Astrocyte of the hippocampus (primary cell): ENCODE measurements at places on chromosomes 5 and 9.

- no peak for DNase-seq
Observed at GRCh38 chr5:93887678-93888077, 146.3 kb upstream of the POU5F2 start.

- DNase-seq: peak; percentile 91
Observed at GRCh38 chr9:114405294-114406034, 17.7 kb upstream of the AKNA start.

DNA sequence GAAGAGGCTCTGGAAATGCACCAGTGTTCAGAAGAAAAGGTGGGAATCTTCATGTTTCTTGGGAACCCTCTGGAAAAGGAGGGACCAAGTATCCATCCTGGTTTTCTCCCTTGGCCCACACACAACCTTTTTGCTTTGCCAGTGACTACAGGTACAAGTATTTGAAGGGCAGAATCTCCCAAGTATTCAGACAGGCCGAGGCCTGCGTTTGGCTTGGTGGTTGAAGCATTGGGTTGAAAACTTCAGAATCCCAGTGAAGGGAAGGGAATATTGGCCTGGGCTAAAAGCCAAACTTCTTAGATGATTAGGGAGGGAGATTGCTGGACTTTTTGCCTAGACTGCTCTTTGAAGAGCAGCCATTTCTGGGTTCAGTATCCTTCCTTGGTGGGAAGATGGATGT lies 71.9 kb downstream of the UBAP1 start:
- no peak for DNase-seq

DNA sequence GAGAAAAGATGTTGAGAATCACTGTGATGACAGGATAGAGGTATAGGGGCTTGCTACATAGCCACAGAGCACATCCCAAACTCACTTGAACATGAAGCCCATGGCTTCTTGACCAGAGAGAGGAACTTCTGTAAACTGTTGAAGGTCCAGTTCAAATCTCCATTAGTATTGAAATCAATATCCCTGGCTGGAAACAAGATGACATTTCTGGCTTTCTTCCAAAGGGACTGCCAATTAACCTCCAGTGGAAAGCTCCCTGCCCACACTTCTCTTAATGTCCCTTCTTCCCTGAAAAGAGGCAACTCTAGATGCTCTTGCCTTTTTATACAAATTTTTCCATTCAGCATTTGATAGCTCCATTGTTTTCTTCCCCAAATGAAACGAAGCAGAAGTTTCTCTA lies 612.1 kb downstream of the EBF1 start:
- DNase-seq: no peak

GRCh38 chr9:133071484-133072150 lies 9.8 kb downstream of the CEL start:
- DNase-seq: no peak

DNA sequence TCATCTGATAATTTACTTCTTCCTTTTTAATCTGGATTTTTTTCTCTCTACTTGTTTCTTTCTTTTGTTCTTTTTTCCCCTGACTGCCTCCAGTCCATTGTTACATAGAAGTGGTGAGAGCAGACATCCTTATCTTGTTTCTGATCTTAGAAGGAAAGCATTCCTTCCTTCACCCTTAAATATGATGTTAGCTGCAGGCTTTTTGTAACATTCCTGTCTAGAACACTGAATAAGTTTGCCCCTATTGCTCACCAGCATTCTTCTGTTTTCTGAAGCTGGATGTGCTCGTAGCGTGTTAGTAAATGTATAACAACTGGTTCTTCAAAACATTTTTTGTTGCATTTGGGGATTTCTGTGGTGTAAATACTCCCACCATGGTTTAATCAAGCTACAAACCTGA lies 136.7 kb upstream of the NFIL3 start:
- peak; percentile 54 for DNase-seq

DNA sequence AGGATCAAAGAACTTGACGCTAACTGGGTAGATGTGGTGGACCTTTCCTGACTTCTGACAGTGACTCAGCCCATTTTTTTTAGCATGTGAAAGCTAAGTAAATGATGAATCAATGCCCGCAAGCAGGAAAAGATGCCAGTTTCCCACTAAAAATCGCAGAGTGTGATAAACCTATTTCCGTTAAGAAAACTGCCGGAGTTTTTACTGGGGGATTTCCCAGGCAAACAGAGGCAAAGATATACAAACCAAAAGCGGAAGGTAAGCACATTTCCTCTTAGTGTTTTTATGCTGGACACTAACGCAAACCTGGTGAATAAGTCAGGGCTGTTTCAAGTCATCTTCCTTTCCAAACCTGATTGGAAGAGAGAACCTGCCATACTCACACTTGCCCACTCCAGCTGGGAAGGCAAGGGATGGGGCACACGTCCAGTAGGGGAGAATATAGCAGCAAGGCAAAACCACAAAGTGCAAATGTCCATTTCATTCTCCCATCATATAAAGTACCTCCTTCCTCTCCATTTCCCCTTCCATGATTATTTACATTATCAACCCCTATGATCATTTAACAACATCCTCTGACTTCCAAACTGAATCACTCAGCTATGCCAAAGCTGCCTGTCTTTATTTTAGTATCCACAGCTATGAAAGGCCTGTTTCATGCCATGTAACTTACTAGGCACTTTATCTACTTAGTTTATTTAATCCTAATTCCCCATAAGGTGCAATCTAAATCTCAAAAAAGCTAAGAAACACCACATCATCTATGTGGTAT lies 349.7 kb upstream of the RFX3 start:
- DNase-seq: peak; percentile 91

- DNase-seq: no peak
Observed at GRCh38 chr9:127878652-127879390, 1.3 kb upstream of the AK1 start.

DNA sequence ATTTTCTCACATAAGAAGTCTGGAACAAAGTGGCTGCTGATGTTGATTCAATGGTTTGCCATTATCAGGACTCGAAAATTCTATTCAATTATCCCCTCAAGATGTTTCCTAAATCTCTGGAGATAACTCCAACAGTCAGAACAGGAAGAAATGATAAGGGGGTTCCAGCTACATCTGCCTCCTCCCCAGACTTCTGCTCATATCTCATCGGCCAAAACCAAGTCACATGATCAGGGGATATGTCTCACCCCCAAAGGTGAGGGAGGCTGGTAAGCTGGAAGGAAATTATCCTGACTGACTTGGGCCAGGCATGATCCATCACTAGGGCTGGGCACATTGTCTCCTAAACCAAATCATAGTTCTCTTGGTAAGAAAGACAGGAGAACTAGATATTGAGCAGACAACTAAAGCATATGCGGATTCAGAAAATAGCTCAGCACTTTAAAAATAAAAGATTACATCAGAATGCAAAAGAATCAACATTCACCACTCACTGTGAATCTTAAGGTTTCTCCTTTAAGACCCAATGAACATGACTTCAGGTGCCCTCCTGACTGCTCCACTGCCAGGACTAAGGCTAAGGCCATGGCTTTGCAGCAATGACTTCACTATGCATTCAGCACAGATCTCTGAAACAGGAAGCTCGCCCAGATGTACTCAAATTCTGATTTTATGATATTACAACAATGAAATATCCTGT lies 306.3 kb downstream of the ENC1 start:
- DNase-seq: no peak

DNA sequence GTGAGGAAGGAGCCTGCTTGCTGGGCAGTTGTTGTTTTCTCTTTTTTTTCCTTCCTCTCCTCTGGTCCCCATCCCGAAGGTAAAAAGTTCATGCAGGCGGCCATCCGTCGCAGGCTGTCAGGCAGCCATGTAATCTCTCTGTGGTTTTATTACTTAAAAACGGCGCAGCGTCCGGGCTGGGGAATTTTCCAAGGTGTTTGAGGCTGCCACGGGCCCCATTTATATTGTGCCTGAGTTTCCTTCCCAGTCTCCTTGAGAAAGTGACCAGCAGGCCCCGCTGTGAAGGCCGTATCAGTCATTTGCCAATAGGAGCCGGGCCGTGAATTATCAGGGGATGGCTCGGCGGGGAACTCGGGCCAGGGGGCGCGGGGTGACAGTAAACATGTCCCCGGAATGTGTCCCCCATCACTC lies 289.7 kb downstream of the PBX3 start:
- no peak for DNase-seq

- no peak for DNase-seq
Observed at GRCh38 chr9:87685441-87685840, 40.5 kb upstream of the CTSL start.

DNA sequence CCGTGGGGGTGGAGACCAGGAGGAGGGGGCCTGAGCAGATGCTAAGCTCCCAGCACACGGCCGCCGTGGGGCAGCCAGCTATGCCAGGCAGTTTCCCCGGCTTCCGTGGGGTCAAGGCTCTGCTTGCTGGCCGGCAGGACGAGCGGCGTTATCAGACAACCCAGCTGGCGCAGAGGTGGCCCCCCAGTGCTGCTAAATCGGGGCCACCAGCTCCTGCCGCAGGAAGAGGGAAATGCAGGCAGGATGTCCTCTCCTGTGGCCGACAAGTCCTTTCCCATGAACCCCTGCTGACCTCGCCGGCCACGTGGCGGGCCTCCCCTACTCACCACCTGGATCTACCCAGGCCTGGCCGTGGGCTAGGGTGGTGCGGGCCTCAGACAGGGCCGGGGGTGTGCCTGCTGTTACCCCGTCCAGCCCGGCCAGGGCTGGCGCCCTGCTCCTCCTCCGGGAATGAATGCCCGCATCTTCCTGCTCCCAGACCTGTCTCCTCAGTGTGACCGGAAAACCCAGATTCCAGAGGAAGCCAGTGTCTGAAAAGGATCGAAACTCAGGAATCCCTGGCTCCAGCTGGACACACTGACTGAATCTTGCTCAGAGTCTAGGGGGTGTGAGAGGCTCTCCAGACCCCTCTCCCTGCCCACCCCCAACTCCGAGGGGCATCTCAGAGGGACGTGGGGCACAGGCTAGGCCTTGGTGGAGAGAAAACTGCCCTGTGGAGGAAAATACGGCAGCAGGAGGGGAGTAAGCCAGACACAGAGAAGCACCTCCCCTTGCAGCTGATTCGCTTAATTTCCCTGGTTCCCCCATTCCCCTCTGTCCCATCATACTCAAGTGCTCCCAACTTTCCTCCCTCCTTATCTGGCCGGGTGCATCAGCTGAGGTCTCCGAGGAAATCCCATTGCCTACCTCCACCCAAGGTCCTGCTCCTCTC lies 3.9 kb downstream of the FLT4 start:
- no peak for DNase-seq

DNA sequence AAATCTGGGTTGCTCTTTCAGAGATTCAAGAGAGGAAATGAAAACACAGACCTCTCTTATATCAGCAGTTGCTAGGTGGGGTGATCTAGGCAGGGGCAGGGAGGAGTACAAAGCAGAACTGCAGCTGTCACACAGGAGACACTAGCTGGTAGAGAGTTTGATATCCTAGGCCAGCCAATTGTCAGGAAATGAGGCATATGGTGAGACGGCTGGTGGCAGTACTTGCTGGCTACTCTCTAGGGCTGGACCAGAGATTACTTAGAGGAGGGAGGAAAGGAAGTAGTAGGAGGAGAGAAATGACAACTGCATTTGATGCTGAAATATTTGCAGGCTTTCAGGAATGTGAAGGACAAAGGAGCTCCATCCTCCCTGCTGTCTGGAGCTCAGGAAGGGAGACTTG lies 113.8 kb downstream of the TRIM32 start:
- no peak for DNase-seq

DNA sequence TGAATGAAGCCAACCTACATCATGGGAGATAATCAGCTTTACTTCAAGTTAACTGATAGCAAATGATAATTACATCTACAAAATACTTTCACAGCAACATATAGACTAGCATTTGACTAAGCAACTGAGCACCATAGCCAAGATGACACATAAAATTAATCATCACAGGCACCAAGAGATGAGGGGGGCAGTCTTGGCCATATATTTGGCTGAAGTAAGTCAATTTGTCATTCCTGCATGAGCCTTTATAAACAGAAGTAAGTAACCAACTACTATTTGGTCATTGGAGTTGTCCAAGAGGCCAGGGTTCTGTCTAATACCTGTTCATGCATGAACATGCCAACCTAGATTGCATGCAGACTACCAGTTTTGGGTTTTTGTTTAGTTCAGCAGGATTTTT lies 53.6 kb downstream of the PDCD1LG2 start:
- peak; percentile 29 for DNase-seq

DNA sequence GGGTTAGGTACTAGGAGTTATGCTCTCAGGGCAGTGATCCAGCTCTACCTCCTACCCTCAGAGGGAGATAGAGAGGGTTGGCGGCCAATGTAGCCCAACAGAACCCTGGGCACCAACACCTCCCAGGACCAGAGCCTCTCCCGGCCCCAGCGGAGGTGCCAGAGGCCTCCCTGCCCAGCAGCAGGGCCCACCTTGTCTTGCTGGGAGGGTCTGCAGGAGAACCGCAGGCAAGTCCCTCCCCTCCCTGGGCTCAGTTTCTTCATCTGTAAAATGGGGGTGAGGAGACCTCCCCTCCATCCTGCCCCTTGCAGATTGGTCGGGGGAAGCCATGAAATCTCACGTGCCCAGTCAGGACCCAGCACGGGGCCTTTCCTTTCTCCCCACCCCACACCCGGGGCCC lies 34.4 kb downstream of the HK3 start:
- no peak for DNase-seq

GRCh38 chr5:177353093-177353492 lies 1.6 kb upstream of the LMAN2 start:
- no peak for DNase-seq

DNA sequence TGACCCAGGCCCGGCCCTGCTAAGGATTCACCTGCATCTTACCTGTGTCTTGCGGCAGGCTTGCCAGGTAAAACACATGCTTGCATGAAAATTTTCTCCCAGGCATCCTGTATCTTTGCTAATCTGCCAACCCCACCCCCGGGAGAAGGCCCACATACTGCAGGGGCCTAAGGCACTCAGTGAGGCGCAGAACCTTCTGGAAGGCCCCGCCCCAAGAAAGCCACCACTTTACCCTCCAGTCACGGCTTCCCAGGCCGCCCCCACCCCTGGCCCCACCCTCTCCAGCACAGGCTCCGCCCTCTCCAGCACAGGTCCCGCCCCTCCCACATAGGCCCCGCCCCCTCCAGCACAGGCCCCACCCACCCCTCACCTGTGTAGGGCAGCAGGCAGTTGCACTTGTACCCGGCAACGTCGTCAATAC lies 29.8 kb upstream of the SEC16A start:
- no peak for DNase-seq

DNA sequence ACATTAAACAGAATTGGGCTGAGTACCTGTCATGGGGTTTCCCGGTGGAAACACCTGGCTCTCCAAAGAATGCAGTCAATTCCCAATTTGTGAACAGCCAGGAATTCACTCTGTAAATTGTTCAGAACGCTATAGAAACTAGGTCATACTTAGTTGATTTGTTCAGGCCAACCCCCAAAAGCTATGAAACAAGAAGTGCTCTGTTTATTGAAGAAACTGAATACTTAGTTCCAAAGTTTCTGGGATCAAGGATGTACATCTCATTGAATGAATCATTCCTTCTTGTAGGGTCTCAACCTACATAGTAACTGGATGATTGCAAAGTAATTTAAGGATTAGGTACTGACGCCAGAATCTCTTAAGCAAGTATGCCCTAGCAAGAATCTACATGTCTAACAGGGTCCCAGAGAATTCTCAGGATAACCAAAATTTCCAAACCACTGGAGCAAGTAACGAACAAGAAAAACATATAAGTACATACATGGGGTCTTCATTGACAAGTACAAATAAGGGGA lies 659 bp upstream of the TUSC1 start:
- DNase-seq: no peak
